ENCODE measurements at places on chromosomes 1 and 21.

DNA sequence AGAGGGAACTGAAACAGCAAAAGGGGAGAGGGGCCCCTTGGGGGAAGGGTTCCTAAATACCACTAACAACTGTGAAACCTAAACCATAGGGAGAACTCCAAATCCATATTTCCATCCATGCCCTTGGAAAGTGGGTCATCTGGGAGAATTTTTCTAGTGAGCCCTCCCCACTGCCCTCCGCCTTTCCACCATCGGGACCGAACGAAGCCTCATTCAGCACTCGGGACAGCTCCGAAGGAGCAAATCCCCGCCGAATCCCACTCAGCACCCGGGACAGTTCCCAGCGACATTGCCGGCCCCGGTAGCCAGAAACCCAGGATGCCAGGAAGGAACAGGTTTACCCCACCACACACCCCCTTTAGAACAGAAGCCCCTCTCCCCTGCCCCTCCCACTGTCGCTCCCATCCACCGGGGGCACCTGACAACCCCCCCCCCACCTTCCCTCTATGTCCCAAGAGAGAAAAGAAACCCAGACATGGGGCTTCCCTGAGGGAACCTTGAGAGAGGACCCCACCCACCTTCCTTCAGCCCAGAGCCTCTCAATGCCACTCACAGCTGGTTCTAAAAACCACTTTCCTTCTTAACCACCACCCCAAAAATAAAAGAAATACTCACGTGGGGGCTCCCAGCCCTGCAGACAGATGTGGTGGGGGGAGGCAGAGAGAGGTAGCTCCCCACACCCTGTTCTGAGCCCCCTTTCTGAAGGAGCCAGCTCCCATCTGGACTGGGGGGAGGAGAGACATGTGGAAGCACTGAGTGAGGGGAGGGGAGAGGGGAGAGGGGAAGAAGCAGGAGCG, 4.5 kb downstream of the DLGAP3 start:
- DNase-seq, result no peak

GRCh38 chr1:196074182-196074581, 534.1 kb downstream of the KCNT2 start:
- no peak for DNase-seq

DNA sequence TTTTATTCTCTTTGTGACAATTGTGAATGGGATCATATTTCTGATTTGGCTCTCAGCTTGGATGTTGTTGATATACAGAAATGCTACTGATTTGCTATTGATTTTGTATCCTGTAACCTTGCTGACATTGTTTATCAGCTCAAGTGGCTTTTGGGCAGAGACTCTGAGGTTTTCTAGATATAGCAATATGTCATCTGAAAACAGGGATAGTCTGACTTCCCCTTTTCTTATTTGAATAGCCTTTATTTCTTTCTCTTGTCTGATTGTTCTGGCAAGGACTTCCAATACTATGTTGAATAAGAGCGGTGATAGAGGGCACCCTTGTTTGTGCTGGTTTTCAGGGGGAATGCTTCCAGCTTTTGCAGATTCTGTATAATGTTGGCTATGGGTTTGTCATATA, 150.8 kb downstream of the FASLG start:
- DNase-seq, result no peak

GRCh38 chr1:45170151-45170742, 36.2 kb downstream of the ZSWIM5 start:
- DNase-seq, result no peak

DNA sequence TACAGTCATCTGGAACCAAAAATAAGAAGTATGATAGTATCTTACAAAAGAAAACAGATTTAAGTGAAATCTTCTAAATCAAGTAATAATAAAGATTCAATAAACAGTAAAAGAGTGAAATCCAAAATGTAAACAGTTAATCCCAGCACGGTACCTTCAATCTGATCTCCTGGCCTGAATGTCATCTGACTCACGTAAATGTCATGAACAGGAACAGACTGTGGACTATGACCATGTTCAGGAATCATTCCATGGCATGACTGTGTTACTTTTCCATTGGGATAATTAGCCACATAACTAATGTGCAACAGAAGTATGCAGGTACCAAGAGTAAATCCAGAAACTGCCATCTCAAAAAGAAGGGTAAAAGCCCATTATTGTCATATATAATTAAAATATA, 18.0 kb downstream of the FRRS1 start:
- no peak for DNase-seq

DNA sequence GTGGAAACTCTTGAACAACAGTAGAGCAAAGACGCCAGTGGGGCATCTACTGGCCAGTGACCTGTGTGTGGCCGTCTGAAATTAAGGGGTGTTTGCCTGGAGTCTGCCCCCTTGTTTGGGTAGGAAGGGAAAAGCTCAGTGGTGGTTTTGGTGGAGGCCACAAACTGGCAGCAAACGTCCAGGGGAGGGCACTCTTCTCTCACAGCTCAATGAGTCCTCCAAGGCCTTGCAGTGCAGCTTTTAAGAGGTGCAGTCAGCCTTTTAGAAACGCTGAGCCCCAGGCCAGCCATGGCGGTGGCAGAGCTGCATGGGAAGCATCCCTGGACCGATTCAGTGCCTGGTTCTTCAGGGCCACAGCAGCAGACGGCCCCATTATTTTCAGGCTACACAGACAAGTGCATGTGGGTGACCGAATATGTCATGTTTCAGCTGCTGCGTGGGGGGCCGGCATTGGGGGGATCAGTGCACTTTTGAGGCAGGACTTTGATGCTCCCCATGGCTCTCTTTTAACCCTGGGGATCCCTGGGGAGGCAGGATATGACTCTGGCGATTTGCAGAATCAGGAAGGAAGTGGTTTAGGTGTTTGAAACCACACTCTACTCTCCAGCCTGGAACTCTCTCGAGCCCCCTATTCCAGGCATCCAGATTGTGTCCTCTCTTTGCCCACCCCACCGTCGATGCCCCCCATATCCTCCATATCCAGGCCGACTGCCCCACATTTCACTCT, 414.0 kb downstream of the PRDM2 start:
- peak; percentile 84 for DNase-seq

DNA sequence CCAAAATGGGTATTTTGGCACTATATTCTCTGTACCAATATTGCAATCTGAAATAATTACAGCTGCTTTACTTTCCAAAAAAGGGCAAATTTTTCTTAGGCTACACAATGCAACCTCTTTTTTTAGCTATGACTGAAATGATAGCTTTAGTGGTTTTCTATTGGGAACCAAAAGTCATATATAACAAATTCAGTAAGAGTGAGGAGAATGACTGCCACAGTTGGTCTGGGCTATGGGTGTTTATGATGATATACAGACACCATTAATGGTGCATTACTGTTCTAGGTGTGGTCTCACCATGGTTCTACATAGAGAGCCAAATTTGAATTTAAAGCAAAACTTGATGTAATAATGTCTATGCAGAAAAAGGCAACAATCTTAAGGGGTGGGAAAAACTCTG, 72.3 kb upstream of the PTBP2 start:
- no peak for DNase-seq

- no peak for DNase-seq
Observed at GRCh38 chr21:44617071-44617501, 5.2 kb downstream of the KRTAP10-8 start.

GRCh38 chr1:73144311-73144710, 862.0 kb upstream of the NEGR1 start:
- DNase-seq, result no peak

DNA sequence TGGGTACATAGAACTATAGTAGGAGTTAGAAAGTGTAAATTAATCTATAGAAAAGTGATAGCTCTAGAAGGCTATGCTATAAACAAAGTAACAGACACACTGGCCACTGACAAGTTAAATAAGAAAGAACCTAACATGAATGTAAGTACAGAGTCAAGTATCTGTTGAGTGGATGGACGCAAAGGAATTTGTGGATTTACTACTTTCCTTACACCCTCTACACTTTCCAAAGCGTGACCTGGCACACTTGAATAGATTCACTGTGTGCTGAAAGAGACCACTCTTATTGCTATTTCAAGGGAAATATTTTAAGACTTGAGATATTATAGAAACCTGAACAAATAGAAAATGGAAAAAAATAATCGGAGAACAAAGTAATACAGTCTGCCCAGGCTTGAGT, 142.8 kb upstream of the SAMSN1 start:
- no peak for DNase-seq

GRCh38 chr1:221908573-221908972, 166.7 kb upstream of the DUSP10 start:
- DNase-seq, result no peak

GRCh38 chr1:94105957-94106529, 14.9 kb downstream of the ABCA4 start:
- no peak for DNase-seq

DNA sequence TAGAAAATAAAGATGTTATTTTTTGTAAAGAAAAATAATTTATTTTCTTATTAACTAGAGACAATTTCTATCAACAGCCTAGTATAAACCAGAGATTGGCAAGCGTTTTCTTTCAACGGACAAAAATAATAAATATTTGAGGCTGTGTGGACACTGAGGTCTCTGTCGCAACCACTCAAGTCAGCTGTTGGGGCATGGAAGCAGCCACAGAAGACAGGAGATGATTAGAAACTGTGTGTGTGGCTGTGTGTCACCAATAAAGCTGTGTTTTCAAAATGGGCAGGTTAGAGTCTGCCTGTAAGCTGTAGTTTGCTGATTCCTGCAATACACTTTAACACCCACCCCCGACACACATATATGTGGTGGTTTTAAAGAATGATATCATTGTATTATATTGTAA, 200.6 kb upstream of the HMCN1 start:
- DNase-seq, result no peak

- DNase-seq, result no peak
Observed at GRCh38 chr21:41623945-41624344, 116.0 kb upstream of the TMPRSS2 start.

GRCh38 chr1:4931486-4931885, 277.1 kb downstream of the AJAP1 start:
- no peak for DNase-seq

DNA sequence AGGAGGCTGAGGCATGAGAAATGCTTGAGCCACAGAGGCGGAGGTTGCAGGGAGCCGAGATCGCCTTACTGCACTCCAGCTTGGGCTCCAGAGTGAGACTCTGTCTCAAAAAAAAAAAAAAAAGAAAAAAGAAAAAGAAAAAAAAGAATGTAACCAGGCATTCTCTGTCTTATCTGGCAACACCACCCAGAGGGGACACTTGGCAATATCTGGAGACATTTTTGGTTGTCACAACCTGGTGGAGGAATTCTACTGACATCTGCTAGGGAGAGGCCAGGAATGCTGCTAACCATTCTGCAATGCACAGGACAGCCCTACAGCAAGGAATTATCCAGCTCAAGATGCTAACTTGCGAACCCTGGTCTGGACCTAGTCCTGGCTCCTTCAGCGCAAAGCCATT, 2.3 kb upstream of the CNR2 start:
- no peak for DNase-seq

- DNase-seq, result no peak
Observed at GRCh38 chr1:63670164-63670563, 77.0 kb downstream of the PGM1 start.

DNA sequence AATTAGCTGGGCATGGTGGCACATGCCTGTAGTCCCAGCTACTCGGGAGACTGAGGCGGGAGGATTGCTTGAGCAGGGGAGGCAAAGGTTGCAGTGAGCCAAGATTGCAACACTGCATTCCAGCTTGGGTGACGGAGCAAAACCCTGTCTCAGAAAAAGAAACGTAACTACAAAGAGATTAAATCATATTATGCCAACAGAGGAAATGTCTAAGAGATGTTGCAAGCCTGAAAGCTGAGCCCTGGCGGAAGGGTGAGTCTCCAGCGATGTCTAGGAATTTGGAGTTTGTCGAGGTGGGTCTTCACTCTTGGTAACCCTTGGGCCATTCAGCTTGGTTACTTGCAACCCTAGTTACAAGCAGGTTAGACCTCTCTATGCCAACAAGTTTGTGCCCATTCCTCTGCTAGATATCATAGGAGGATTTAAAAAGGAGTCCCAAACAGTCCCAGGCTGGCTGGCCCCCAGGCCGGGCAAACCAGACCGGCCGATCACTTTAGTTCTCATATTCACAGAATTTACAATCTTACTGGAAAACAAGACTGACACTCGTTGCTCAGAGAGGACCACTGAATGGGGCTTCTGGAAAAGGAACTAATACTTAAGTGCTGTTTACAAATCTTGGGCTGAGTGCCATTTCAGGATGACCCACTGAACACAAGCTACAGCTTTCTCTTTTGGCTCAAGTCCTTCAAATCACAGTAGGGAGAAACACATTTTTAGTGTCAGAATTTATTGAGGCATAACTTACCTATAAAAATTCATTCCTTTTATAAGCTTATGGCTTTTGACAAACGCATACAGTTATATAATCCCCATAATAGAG, 27.1 kb downstream of the SLC30A1 start:
- no peak for DNase-seq

DNA sequence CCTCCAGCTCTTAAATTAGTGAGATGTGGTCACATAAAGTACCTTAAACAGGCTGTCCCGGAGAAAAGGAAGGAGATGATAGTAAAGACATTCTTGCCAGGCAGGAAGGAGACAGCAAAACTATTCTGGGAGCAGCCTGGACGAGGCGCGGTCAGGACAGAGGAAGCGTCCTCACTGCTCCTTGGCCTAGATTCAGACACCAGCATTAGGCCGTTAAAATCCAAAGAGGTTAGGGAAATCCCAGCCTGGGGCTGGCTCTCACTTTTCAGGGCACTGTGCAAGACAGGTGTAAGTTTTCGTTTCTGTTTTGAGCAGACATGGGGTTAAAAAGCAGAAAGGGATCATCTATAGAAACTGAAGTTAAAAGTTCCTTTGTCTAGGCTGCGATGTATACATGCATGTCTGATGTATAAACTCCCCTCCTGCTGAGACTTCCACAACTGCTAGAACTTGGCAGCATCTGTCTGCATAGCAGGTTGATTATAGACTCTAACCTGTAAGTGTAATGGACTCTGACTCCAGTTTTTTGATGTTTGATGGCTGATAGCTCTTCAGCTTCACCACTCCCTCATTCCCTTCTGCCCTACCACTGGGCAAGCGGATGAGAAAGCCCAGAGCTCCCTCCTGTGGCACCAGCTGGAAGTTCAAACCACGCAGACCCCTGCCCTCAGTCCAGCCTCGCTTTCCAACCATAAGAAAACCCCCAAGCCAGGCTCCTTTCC, 21.5 kb downstream of the STPG1 start:
- peak; percentile 58 for DNase-seq

- no peak for DNase-seq
Observed at GRCh38 chr1:197472141-197472540, 204.1 kb downstream of the CRB1 start.

DNA sequence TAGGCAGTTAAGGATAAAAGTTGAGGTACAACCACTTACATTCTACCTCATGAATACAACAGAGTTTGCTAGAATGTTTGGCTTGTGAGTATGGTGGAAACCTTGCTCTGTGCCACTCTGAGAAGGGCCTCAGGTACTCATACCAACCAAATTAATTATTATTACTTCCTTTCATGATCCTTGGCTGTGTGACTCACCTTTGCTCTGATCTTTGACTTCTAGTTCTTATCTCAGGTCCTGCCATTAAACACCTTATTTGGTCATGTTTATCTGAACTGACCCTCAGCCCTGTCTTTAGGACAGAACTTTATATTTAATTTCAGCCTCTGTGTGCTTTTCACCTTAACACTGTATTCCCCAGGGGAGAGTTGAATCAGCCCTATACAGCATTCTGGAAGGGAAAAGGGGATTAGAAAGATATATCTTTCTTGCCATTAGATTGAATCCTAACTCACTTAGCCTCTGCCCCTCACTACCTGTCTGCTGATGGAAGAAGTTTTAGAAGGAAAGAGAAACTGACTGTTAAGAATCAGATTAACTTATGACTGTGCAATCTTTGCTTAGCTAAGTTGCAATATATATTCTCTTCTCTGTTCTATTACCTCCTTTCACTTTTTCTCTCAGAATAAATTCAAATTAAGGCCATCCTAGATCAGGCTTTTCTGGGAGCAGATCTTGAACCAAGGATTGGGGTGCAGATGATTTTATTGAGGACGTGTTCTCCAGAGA, 260.4 kb upstream of the DPYD start:
- no peak for DNase-seq

All from NCI-H1092 treated with DMSO at 0.1 percent for 48 hours (cell line).